NCI-H187 (cell line): ENCODE measurements at places on chromosomes 5 and 9.

- no peak for DNase-seq
These were observed 10.7 kb downstream of the HMGCS1 start for GRCh38 chr5:43302481-43302880.

DNA sequence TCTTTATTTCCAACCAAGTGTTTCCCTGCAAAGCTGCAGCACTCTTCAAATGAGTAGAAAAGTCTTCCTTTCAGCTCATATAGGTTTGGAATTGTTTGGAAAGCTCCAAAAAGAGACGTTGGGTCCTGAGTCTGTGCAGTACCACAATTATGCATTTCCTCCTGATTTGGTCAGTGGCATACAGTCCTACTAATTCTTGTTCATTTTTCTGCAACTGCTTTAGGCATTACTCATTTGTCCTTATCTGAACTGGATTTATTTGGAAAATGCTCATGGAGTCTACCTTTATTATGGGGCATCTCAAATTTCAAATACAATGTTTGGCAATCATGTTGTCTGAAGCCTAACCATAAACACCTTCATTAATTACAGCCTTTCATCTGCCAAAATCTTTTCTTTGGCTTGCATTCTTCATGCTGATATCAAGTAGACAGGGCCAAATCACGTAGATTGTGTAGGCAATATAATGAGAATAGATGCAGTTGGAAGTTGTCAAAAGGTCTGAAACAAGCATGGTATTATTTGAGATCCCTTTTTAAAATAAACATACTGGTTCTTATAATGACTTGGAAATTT is 232.8 kb downstream of the TLE1 start:
- no peak for DNase-seq

GRCh38 chr9:135670721-135671590 is 7.8 kb downstream of the LCN9 start:
- DNase-seq, result no peak

GRCh38 chr5:154273028-154273617 is 82.6 kb downstream of the GALNT10 start:
- no peak for DNase-seq

DNA sequence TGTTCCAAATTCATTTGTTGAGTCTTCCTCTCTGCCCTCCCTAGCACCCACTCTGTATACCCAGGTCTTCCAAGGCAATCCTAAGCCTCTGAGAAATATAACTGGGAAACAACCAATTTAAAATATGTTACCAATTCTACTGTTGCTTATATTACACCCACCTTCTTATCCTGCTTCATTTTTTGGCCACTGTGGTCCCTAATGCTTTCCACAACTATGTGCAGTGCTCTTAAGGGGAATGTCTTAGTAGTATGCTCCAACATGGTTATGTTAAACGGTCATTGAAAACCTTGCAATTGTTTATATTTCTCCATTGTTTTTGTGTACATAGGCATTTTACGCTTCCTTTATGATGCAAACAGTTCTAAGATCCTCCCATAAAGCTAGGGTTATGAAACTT is 273.1 kb upstream of the HAPLN1 start:
- DNase-seq, result no peak

- no peak for DNase-seq
These were observed 61.8 kb downstream of the ABCA1 start for GRCh38 chr9:104866191-104866590.

GRCh38 chr9:137588891-137589290 is 1.4 kb downstream of the ZMYND19 start:
- no peak for DNase-seq

DNA sequence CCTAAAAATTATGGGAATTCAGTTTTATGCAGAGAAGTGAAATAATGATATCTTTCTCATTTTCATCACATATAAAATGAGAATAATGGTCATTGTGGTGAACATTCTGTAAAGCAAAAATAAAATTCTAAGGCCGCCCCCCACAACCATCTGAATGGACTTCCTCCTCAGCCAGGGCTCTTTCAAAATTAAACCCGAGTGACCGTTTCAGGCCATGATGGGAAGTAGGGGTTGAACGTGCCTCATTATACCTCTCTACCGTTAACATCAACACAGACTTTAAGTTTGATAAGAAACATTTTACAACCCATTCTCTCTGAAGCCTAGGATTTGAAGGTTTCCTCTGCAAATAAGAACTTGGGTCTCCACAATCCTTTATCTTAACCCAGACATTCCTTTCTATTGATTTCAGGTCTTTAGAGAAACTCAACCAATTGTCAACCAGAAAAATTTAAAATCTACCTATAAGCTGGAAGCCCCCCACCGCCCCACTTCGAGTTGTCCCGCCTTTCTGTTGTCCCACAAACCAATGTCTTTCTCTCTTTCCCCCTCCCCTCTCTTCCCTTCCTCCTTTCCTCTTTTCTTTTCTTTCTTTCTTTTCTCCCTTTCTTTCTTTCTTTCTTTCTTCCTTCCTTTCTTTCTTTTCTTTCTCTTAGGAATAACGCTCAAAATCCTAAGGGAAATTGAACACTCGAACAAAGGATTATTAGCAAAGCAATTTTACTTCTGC is 1.7 kb upstream of the TMCO6 start:
- DNase-seq, result no peak

GRCh38 chr9:127809002-127809539 is 6.4 kb downstream of the FPGS start:
- DNase-seq, result no peak

DNA sequence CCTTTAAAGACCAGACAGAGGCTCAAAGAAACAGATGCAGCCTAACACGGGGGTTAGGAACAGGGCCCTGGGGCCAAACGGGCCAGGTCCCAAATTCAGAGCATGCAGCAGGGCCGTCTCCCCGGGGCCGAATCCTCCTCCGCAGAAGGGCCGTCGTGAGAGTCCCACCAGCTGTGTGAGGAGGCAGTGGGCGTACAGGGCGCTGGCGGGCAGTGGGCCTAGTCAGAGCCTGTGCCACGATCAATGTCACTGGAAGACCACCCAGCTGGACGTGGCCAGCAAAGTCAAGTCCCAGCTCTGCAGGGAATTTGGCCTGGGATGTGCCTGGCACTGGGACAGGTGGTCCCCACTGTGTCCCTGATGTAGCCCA is 15.8 kb upstream of the FCN2 start:
- DNase-seq, result no peak

DNA sequence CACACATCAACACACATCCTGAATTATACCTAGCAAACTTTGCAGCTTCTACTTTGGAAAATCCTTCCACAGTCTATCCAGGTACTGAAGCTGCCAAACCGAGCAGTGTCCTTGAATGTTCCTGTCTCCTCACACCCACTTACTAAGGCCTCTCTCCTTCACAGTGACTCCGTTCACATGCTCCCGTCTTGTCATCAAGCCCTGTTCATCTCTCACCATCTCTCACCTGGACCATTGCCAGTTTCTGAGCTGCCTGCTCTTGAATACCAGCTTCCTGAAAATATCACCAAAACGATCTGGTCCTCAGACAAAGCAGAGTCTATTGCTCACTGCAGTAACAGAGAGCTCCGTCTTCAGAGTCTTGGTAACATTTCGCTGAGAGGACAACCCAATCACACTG is 57.4 kb downstream of the GCNT1 start:
- no peak for DNase-seq

- no peak for DNase-seq
These were observed 172.8 kb upstream of the PITX1 start for GRCh38 chr5:135206862-135207261.

DNA sequence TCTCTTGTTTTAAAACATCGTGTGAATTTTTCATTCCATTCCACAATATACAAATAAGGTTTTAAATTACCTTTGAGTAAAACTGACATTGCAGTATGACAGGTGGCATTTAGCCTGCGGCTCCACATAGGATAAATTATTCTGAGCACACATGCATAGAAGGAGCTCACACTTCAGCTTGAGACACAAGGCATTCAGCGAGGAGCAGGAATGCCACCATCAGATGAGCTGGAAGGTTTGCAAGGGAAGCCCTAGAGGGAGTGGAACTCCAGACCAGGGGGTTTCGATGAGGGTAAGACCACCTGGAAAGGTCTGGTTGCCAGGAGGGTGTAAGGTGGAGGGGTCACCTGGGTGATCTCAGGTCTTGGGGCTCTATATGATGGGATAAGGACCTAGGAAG is 259.0 kb upstream of the ADRA1B start:
- no peak for DNase-seq

DNA sequence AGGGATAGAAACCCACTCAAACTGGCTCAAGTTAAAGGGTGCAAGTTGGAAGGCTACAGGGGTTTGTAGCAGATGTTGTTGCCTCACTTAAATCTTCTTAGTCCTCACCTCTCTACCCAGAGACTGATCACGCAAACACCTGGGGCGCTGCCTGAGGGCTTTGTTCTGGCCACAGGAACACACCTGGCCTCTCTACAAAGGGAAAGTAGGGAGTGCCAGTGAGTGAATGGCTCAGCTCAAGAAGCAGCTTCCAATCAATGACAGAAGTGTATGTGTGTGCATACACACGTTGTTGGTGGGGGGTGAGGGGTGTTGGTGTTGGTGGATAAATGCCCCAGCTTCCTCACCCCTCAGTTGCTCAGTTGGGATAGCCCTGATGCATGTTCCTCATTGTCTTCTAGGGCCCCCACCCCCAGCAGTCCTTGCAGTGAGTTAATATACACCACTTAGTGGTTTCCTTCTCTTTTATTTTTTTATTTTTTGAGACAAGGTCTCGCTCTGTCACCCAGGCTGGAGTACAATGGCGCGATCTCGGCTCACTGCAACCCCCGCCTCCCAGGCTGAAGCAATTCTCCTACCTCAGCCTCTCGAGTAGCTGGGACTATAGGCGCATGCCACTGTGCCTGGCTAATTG is 30.6 kb upstream of the CTNNA1 start:
- peak; percentile 79 for DNase-seq

DNA sequence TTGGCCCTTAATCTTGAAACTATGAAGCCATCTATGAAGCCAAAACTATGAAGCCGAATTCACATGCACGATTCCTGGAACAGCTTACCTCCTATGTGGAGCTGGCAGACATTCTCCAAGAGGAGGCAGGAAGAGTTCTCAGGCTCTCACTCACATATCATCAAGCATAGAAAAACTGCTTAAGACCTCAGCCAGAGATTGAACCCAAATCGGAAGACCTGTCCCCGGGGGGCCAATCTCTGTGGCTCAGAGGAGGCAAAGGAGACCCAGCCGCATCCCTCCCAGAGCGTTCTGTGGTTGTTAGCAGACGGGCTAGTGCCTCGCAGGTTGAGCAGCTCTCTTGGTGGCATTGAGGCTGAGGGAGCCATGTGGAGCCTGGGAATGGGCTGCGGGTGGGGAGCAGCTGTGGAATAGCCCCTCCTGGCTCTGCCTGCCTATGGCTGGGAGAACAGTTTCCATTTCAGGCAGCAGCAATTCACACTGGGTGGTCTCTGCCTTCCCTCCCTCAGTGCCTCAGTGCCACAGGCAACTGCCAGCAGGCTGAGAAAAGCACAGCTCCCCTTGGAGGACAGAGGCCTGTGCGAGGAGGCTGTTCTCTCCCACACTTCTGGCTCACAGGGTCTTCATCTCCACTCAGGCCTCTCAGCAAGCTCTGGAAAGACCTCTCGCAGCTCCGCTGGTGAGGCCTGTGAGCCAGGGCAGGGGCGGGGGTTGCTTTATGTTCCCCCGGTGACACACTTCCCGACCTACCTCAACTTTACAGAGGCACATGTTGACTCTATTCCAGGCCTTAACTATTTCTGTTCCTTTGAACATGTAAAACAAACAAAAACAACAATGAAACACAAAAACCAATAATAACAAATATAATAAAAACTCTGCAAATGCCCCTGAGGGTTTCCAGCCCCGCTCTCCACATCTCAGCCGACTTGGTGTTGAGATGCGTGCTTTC is 17.4 kb upstream of the TMEM174 start:
- DNase-seq, result no peak
